PC-3 (cell line): ENCODE measurements at places on chromosomes 7 and 10. TPM values are rescaled to one million over a fixed set of nuclear protein-coding genes. Genes with fewer than 3 reads are reported as not detected.
A peak's percentile ranks its signal among the peaks of the same experiment; 100 is the strongest.

- DNase-seq, result peak; percentile 9
Observed at GRCh38 chr7:44244282-44244681, 43.5 kb downstream of the YKT6 start.

DNA sequence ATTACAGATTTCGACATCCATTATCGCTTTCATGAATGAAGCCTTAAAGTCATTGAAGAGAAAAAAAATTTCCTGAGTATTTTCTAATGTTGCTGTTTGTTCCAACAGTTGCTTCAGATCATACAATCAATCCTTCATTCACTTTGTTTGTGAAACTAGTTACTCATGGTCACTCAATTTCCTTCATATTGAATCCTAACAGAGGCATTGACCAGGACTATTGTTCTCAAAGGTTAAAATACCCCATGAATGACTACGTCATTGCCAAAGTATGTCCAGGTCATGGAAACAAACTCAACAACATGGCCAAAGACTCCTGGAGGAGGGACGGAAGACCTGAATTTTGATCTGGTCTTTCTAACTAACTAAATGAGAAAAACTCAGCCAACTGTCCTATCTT, 54.0 kb upstream of the ABCB5 start:
- DNase-seq, result peak; percentile 64

DNA sequence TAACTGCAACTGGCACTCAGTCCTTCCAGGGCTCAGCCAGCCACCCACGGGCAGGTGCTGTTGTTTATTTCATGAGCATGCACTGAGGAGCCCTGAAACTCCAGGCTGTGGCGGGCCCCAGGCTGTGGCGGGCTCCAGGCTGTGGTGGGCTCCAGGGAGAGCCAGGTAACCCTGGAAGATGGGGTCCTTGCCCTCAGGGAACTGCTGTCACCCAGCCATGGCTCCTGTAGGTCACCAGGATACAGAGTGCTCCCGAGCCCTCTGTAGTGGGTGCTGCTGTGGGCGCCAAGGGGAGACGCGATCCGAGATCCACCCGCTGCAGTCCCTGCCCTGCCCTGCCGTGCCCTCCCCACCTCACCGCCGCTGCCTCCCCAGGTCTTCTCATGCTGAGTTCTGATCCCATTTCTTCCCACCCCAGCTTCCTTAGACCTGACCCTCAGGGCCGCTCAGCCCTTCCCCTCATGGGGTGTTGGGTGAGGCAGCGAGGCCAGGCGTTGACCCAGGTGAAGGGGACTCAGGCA, 29.6 kb downstream of the LRRC27 start:
- DNase-seq, result no peak

DNA sequence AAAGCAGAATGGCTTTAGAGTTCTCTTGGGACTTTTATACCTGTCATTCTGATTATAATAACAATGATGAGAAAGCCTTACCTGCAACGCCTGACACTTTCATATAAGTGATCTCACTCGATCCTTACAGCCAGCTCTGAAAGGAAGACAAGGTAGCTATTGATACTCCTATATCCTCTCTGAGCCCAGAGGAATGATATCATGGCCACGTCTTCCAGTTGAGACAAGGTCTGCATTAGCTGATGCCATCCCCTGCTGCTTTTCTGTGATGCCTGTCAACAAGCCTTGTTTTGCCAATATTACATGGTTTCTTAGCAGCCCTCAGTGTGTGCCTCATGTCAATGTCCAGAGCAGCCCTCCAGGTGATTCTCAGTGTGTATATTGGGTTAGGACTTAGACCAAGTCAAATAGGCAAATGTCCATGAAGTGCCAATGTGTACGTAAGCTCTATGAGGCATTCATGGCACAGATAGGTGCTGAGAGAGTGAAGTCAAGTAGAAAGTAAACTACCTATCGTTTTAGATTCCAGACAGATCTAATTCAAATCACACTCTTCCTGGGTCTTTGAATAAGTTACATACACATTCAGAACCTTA, 405.9 kb downstream of the ADRA2A start:
- DNase-seq, result no peak

Gene CHST12
- total RNA-seq, result 12.2 and 12.9 TPM in 2 replicates
